ENCODE measurements at places on chromosomes 16 and 17. TPM values are rescaled to one million over a fixed set of nuclear protein-coding genes. Genes with fewer than 3 reads are reported as not detected.
A peak's percentile ranks its signal among the peaks of the same experiment; 100 is the strongest.

The ADORA2B gene
- total RNA-seq = 19.3 TPM

The AKAP1 gene
- 12.9 TPM for total RNA-seq

The PRSS33 gene
- not detected for total RNA-seq

DNA sequence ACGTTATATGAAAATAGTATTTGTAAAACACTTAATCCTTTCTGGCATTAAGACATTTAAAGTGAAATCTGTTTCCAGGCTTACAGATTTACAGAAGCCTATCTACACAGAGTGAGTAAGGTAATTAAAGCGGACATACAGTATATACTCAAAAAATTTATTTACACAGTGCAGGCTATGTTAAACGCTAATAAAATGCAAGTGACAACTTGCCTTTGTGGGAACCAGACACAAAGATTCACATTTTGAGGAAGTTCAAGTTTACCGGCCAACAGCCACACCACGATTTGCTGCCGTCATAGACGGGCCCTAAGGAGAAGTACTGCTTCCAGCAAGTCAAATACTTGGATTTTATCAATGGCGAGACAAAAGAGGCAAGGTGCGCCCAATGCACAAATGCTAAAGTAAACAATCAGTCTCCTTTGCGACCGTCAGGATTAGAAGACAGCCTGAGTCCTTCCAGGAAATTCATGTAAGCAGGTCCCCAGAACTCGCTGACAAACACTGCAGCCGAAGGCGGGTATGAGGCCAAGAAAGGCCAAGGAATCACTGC is 801 bp downstream of the VPS35 start:
- DNase-seq = peak; percentile 27

The HASPIN gene
- total RNA-seq = 10.5 TPM

GRCh38 chr17:42308446-42308845 is 20.1 kb downstream of the STAT5A start:
- no peak for DNase-seq

The HOXB13 gene
- not detected for total RNA-seq

- no peak for DNase-seq
These were observed 22.6 kb downstream of the RABEP1 start for GRCh38 chr17:5304636-5305035.

The C17orf107 gene
- total RNA-seq = 4.5 TPM

- DNase-seq = no peak
These were observed 150.8 kb downstream of the C16orf78 start for GRCh38 chr16:49524216-49524946.

- no peak for DNase-seq
These were observed 6.4 kb downstream of the ST6GALNAC2 start for GRCh38 chr17:76579281-76579680.

Measured in fibroblast of the aortic adventitia (primary cell).